KG1 (cell line): ENCODE measurements at places on chromosomes 13 and 19.

DNA sequence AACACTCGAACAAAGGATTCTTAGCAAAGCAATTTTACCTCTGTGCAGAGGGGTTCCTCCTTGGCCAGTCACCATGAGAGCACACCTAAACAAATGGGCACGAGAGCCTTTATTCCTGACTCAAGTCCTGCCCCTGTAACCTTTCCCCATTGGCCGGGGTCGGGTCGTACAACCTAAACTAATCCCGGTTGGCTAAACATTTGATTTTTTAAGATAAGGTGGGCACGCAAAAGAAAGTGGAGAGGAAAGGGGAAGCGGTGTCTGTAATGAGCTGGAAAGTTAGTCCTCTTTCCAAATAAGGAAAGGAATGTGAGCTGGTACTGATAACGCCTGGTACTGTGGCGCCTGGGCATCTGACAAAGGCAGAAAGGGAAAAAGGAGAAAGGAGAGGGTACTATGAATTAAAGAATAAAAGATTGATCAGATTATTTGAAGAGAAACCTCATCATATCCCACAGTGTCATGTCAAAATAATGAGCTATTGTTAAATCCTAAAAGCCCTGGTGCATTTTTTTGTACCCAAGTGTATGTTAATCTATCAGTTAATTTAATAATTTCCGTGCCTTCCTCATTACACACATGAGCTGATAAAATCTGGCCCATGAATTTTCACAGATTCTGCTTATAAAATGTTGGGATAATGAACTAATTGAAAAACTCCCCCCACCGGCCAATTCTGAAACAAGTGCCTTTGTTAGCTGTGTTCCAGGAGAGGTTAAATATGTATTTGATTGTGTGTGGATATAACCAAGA is 335.7 kb downstream of the RFC3 start:
- no peak for DNase-seq

GRCh38 chr19:56612737-56613136 is 17.6 kb downstream of the ZNF71 start:
- DNase-seq = no peak

DNA sequence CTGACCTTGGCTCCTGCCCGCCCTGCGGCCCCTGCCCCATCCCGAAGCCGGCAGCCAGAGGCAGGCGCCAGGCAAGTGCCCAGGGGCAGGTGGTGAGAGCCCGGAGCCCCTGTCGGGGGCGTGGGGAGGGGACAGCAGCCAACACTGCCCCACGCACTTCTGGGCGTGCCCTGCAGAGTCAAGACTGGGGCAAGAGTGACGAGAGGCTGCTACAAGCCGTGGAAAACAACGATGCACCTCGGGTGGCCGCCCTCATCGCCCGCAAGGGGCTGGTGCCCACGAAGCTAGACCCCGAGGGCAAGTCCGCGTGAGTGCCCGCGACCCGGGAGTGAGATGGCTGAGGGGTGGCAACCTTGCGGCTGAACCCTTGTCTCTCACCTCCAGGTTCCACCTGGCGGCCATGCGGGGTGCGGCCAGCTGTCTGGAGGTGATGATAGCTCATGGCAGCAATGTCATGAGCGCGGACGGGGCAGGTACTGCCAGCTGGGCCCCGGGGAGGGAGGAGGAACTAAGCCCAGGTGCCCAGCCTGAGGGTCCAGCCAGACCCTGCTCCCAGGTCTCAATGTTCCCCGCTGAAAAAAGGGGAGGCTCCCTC is 17.3 kb downstream of the ANKRD24 start:
- no peak for DNase-seq

DNA sequence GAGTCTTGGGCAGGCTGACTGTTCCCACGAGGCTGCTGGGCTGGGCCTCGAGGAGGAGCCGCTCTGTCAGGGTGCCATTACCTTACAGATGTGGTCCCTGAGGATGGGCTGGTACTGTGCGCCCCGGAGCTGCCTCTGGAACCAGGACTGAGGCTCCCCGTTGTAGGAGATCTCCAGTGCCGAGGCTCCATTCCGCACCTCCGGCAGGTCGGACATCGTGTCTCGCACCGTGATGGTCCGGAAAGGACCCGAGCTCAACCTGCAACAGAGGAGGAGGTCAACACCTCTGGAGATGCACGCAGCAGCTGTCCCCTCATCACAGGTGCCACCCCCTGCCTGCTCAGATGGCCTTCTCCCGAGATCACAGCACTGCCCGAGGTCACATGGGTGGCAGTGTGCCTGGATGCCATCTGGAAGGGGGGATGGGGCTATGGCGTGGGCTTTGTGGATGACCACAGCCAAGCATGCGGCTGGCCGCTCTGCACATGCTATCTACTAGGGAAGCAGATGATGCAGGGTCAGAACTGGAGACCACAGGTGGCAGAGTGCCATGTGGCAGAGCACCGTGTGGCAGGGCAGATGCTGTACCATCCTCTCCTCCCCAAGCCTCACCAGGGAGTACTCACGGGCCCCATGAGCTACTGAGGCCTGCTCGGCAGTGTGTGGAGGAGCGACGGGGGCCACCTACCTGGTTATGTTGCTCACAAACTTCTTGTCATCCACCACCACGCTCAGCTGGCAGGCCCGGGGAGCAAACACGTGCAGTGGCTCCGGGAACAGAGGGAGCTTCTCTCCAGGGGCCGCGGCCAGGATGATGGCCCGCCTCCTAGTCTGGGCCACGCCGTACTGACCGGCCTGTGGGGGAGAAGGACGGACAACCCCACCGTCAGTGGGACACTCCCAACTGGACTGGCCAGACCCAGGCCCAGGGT is 18.3 kb upstream of the EIF3G start:
- no peak for DNase-seq

- DNase-seq = no peak
Measured at GRCh38 chr19:44212866-44213346, 574 bp downstream of the ZNF227 start.

DNA sequence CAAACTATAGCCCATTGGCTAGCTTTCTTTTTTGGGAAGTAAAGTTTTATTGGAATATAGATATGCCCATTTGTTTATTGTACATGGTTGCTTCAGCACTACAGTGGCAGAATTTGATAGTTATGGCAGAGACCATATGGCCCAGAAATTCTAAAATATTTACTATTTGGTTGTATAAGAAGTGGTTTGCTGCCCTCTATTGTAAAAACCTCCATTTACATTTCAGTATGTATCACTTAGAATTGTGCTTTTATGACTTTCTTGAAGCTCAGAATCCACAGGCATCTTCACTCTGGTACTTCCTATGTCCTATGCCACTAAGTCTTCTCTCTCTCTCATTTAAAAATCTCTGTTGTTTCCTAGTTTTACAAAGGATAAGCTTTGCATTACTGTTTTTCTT is 37.7 kb downstream of the DLEU7 start:
- no peak for DNase-seq

DNA sequence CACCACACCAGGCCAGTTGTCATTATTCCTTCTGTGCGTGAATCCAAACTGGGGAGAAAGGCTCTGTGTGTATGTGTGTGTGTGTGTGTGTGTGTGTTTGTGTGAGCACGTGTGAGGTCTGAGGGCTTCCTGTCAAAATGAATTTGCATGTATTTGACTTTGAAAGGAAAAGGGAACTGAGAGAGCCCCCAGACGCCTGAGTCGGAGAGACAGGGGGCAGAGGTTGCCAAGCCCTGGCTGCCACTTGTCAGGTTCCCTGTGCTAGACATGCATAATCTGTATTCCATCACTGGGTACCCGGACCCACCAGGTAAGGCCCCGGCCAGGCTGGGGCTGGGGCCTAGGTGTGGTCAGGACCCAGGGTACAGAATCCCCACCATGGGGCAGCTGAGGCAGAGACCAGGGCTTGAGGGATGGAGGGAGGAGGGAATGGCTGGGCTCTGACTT is at the start of gene CLEC17A:
Gene CLEC17A, plus strand, starts transcription at position 191 of the 447 bp plus-strand sequence. Its CDS starts 77 bp downstream, at position 268.
- no peak for DNase-seq

- no peak for DNase-seq
Measured at GRCh38 chr13:43134868-43135267, 111.5 kb downstream of the DNAJC15 start.
